ENCODE measurements at places on chromosomes 6 and 20. TPM values are rescaled to one million over a fixed set of nuclear protein-coding genes. Genes with fewer than 3 reads are reported as not detected.
A peak's percentile ranks its signal among the peaks of the same experiment; 100 is the strongest.

Gene EYA2
- total RNA-seq = 0.54 TPM

Gene CLPSL2
- not detected for total RNA-seq

DNA sequence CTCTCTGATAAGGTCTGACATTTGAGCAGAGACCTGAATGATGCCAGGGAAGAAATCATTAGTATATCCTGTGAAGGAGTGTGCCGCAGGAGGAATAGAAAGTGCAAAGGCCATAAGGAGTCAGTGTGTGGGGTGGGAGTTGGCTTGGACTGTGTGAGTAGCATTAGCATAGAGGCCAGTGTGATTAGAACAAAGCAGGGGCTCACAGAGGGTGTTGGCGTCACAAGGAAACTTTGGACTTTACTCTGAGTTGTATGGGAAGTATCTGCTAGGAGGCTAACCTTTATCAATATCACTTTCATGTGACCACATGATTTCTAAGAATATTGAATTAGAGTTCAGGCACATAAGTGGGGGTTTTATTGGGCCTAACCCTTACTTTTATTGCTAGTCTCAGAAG, 12.1 kb downstream of the TMEM200A start:
- no peaks in the 10 kb centered on the region for H3K27me3 ChIP-seq
- H3K27ac ChIP-seq = no peak overlapping the region
- H3K4me1 ChIP-seq = no peaks in the 10 kb centered on the region
- no peak overlapping the region for H3K4me3 ChIP-seq

- no peaks in the 10 kb centered on the region for H3K4me1 ChIP-seq
- DNase-seq = no peak
- H3K27me3 ChIP-seq = no peaks in the 10 kb centered on the region
- H3K27ac ChIP-seq = no peak overlapping the region
These were observed 138.0 kb downstream of the THBS2 start for GRCh38 chr6:169115632-169116031.

- H3K4me3 ChIP-seq = no peak overlapping the region
- H3K4me1 ChIP-seq = peaks cover 19% of the 10 kb centered on the region
- H3K27ac ChIP-seq = no peak overlapping the region
- no peak for DNase-seq
- H3K27me3 ChIP-seq = no peaks in the 10 kb centered on the region
These were observed 2.4 kb downstream of the HLA-DMA start for GRCh38 chr6:32950449-32950848.

GRCh38 chr20:8005575-8006366, 13.8 kb downstream of the TMX4 start:
- no peak overlapping the region for H3K27ac ChIP-seq
- H3K36me3 ChIP-seq = no peaks in the 10 kb centered on the region

GRCh38 chr20:49534255-49534712, 33.7 kb downstream of the PTGIS start:
- H3K27ac ChIP-seq = no peak overlapping the region
- peak; percentile 38 for DNase-seq
- peaks cover 4% of the 10 kb centered on the region for H3K27me3 ChIP-seq

GRCh38 chr20:6886065-6886729, 118.7 kb downstream of the BMP2 start:
- H3K36me3 ChIP-seq = no peaks in the 10 kb centered on the region
- DNase-seq = no peak
- H3K4me3 ChIP-seq = no peak overlapping the region
- no peak overlapping the region for H3K27ac ChIP-seq
- H3K27me3 ChIP-seq = no peaks in the 10 kb centered on the region

DNA sequence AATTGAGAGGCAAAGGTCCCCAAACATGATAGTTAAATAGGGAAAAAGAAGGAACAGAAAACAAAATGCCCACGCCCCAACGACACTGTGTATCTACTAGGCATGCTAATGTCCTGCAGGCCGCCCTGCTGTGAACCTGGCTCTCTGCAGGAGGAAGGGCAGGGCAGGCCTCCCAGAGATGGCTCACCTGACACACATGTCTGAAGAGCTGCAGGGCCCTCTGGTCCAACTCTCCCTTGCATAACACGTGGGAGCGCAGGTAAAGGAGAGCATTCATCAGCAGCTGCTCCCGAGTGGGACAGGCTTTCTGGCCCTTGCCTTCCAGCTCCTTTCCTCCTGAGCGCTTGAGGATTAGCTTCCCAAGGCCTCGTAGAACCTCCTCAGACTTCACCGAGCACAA, 53.7 kb upstream of the LYRM2 start:
- no peaks in the 10 kb centered on the region for H3K36me3 ChIP-seq
- H3K27me3 ChIP-seq = no peaks in the 10 kb centered on the region
- no peak for DNase-seq
